ENCODE measurements at places on chromosomes 2 and 18.

DNA sequence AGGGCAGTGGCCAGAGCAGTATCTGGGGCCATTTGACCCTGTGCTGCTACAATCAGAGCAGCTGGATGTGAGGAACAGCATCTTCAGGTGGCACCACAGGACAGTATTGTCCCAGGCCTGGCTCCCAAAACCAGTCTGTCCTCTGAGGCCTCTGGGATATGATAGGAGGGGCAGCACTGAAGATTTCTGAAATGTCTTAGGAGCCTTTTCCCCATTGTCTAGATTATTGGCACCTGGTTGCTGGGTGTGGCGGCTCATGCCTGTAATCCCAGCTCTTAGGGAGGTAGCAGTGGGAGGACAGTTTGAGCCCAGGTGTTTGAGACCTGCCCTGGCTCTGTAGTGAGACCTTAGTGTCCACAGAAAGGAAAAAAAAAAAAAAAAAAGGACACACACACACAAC lies 270.6 kb upstream of the FBXO11 start:
- no peak for DNase-seq

DNA sequence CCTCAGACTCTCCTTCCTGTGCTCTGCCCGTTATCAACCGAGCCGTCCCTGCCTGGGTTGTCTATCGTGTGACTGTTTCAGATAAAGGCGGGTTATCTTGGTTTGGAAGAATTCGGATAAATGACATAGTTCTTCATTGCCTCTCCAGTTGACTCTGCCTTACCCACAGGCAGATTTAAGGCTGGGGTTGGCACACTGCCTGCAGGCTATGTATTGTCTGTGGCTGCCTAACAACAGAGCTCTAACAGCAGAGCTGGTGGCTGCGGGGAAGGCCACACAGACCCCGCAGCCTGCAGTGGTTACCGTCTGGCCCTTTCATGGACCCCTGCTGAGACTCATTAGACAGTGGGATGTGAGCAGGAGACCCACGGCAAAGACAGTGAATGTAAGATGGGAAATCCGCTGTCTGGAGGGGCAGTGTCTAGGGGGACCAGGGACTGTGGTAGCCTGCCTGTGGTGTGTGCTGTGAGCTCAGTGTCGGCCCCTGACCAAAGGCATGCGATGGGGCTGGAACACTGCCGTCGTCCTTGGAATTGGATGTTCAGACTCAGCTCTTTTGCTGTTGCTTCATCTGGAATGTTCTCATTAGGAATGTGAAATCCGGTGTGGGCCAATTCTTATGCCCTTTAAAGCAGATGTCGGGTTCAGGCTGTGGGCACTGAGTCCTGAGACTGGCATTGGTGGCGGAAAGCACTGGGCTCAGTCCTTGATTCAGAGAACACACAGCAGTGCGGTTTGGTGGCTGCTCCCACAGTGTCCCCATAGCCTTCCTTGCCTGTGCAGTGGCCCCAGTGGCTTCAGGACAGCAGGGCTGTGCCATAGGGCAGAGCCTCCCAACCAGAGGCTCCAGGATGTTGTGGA lies 44.5 kb downstream of the SH3RF3 start:
- peak; percentile 95 for DNase-seq

- DNase-seq: no peak
These were observed 16.3 kb upstream of the ITGAV start for GRCh38 chr2:186573531-186573930.

DNA sequence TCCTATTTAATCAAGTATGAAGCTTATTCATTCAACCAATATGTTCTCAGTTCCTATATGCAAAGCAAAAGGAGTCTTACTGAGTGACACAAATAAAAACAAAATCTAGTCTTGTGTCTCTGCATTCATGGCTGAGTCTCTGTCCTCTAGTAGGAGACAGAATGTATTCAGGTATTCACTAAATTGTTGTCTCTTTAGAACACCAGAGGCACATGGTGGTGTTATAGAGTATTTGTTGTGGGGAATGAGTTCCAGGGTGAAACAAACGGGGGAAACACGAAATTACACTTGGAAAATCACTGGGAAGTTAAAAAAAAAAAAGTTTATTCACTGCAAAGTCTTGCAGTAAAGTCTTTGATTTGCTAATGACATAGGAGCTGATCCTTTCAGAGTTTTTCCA lies 131.7 kb upstream of the FSHR start:
- DNase-seq: no peak

DNA sequence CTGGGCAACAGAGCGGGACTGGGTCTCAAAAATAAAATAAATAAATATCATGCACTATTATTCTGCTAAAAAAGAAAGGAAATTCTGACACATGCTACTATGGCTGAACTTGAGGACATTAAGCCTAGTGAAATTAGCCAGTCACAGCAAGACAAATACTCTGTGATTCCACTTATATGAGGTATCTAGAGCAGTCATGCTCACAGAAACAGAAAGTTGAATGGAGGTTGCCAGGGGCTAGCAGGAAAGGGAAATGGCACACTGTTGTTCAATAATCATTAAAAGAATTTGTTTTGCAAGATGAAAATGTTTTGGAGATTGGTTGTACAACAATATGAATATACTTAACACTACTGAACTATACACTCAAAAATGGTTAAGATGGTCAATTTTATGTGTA lies 60.8 kb downstream of the NCKAP1 start:
- DNase-seq: no peak

DNA sequence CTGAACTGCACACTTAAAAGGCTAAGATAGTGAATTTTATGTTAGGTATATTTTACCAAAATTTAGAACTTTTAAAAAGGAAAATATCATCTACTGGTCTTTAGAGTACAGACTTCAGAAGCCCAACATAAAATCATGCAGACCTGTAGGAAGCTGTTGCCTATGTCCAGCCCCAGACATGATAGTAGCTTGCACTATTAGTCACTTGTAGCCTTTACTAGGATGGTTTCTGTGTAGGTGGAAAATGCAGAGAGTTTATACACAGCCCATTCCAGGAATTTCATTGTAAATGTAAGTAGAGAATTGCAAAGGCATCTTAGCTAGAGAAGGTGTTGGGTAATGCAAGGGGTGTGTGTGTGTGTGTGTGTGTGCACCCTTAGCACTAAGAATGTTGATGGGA lies 640.2 kb downstream of the RNF144A start:
- DNase-seq: no peak

GRCh38 chr2:147100406-147101035 lies 744.3 kb upstream of the ACVR2A start:
- peak; percentile 50 for DNase-seq

DNA sequence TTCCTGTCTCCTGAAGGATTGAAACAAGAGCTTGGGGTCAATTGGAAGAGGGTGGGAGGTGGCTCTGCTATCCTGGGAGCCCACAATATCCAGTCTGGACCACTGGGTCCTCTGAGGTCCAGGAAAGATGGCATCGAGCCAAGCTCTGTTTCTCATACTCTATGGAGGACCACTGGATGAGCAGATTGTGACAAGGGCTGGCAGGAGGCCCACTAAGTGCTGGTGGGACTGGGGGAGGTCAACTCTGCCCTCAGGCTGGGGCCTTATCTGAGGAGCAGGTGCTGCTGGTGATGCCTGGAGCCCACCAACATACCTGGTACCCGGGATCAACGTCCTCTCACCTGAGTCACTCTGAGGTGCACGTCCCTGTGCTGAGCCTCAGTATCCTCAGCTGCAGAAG lies 142.4 kb downstream of the NDUFA10 start:
- DNase-seq: no peak

DNA sequence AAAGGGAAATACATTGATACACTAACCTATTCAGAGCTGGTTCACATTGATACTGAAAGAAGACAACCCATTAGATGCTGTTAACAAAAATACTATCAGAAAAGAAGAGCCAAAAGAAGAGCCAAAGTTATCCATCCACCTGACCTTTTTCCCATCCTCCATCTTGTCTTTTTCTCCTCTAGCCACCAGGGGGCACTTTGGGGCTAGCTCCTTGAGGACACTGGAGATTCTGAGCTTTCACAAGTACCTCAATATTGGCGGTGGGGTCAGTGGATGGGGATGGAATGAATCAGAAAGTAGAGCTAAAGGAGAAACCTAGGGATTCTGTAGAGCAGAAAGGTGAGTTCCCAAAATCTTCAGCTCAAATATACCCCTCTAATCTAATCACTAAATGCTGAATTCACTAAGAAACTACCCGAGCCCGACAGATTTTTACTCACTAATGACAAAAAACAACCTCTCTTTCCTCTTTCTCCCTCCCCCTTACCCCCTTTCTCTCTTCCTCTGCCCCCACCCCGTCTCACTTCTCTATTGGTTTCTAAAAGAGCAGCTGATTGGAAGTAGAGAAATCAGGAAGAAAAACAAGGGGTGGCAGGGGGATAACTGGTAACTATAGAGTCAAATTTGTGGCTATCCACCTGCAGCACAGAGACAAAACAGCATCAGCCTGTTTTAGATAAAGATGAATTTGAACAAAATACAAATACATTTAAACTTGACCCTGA lies 203.3 kb downstream of the TCF4 start:
- DNase-seq: no peak
